ENCODE measurements at places on chromosomes 4 and X. TPM values are rescaled to one million over a fixed set of nuclear protein-coding genes. Genes with fewer than 3 reads are reported as not detected.

- H3K36me3 ChIP-seq = no peaks in the 10 kb centered on the region
- H3K4me3 ChIP-seq = no peak overlapping the region
- DNase-seq = no peak
- peaks cover 13% of the 10 kb centered on the region for H3K4me1 ChIP-seq
- no peaks in the 10 kb centered on the region for H3K27me3 ChIP-seq
These were observed 39.4 kb downstream of the ADH7 start for GRCh38 chr4:99395595-99396364.

- H3K36me3 ChIP-seq = no peaks in the 10 kb centered on the region
- H3K27me3 ChIP-seq = no peaks in the 10 kb centered on the region
- no peak overlapping the region for H3K27ac ChIP-seq
- no peak overlapping the region for H3K4me3 ChIP-seq
- peaks cover 3% of the 10 kb centered on the region for H3K4me1 ChIP-seq
These were observed 30.6 kb upstream of the TMEM184C start for GRCh38 chr4:147586637-147587036.

Gene POU3F4
- not detected for total RNA-seq

Gene RENBP
- 0.66 TPM for total RNA-seq

- no peak overlapping the region for H3K27ac ChIP-seq
- H3K4me3 ChIP-seq = no peak overlapping the region
- DNase-seq = no peak
These were observed 79.5 kb downstream of the PCDH18 start for GRCh38 chr4:137452799-137453198.

GRCh38 chr4:86452924-86453531 lies 93.2 kb upstream of the MAPK10 start:
- no peaks in the 10 kb centered on the region for H3K36me3 ChIP-seq
- no peaks in the 10 kb centered on the region for H3K4me1 ChIP-seq
- peak overlapping the region; percentile 34 for H3K27ac ChIP-seq
- no peaks in the 10 kb centered on the region for H3K27me3 ChIP-seq
- DNase-seq = peak; percentile 45

Gene TLR1
- 20.8 TPM for total RNA-seq

- no peaks in the 10 kb centered on the region for H3K36me3 ChIP-seq
- DNase-seq = no peak
- no peak overlapping the region for H3K4me3 ChIP-seq
- no peak overlapping the region for H3K27ac ChIP-seq
- no peaks in the 10 kb centered on the region for H3K27me3 ChIP-seq
- no peaks in the 10 kb centered on the region for H3K4me1 ChIP-seq
These were observed 73.2 kb upstream of the VCX2 start for GRCh38 chrX:8244301-8244700.

- no peak overlapping the region for H3K27ac ChIP-seq
- no peak overlapping the region for H3K4me3 ChIP-seq
- H3K4me1 ChIP-seq = no peaks in the 10 kb centered on the region
These were observed 215.2 kb downstream of the CBR4 start for GRCh38 chr4:168794881-168795280.

- no peak overlapping the region for H3K27ac ChIP-seq
- no peaks in the 10 kb centered on the region for H3K4me1 ChIP-seq
- no peak overlapping the region for H3K4me3 ChIP-seq
These were observed 59.2 kb upstream of the LEF1 start for GRCh38 chr4:108227923-108228322.

Gene XAGE1A
- total RNA-seq = not detected

Gene TMPRSS11B
- not detected for total RNA-seq

DNA sequence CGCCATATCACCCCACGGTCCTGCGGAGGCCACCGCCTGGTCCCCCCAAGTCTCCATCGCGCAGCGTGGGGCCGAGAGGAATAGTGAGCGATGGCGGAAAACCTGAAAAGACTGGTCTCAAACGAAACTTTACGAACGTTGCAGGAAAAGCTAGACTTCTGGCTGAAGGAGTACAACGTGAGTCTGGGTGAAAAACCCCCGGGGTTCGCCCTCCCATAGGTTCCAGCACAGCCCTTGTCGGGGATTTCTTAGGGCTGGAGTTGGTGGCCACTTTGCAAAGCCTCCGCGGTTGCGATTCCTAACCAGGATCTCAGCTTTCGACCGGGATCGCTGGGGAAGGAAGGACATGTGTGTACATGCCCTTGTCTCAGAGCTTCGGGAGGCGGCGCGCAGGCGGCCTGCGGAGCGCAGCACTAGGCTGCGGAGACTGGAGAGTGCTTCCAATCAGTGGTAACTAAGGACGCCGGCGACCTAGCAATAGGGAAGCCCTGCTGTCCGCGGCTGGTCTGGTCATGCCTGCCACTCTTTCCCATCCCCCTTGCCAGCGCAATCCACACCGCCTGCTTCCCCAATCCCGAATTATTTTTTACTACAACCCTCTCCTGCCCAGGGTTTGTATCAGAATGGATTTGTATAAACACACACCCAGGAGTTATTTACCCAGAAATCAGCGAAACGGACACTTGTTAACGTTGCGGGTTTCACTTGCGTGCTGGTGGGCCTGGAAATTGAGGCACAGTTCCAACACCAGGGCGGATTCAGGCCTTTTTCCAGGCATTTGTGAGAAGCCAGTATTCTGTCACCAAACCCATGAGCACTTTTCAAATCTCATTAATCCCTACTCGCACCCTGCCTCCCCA lies 741 bp downstream of the SPATA18 start:
- no peaks in the 10 kb centered on the region for H3K36me3 ChIP-seq
- H3K27ac ChIP-seq = peak overlapping the region; percentile 53
- H3K4me3 ChIP-seq = peak overlapping the region; percentile 24

- H3K27me3 ChIP-seq = no peaks in the 10 kb centered on the region
- DNase-seq = no peak
- H3K36me3 ChIP-seq = no peaks in the 10 kb centered on the region
- no peaks in the 10 kb centered on the region for H3K4me1 ChIP-seq
These were observed 21.3 kb downstream of the ALPK1 start for GRCh38 chr4:112318239-112319142.

Gene PNMA5
- total RNA-seq = not detected

Gene USP46
- 6.9 TPM for total RNA-seq

- H3K36me3 ChIP-seq = no peaks in the 10 kb centered on the region
- H3K27ac ChIP-seq = no peak overlapping the region
- no peak for DNase-seq
- H3K27me3 ChIP-seq = no peaks in the 10 kb centered on the region
- no peak overlapping the region for H3K4me3 ChIP-seq
These were observed 194.4 kb upstream of the ANK2 start for GRCh38 chr4:112855058-112855457.

Gene FOXP3
- total RNA-seq = not detected

DNA sequence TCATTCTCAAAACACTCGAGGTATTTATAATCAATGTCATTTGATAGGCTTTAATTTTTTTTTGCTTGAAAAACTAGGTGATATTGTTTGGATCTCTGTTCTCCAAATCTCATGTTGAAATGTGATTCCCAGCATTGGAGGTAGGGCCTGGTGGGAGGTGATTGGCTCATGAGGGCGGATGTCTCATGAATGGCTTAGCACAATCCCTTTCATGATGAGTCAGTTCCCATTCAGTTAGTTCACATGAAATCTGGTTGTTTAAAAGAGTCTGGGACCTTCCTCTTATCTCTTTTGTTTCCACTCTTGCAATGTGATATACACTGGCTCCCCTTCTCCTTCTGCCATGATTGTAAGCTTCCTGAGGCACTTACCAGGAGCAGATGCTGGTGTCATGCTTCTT lies 638.7 kb downstream of the DMD start:
- H3K4me1 ChIP-seq = no peaks in the 10 kb centered on the region
- H3K4me3 ChIP-seq = no peak overlapping the region
- DNase-seq = no peak
- no peaks in the 10 kb centered on the region for H3K27me3 ChIP-seq
- no peak overlapping the region for H3K27ac ChIP-seq

Gene RHOXF2
- total RNA-seq = not detected

Gene GPR50
- total RNA-seq = not detected

GRCh38 chr4:6473264-6474052 lies 1.0 kb upstream of the PPP2R2C start:
- no peaks in the 10 kb centered on the region for H3K36me3 ChIP-seq
- peaks cover 13% of the 10 kb centered on the region for H3K4me1 ChIP-seq
- no peak for DNase-seq

DNA sequence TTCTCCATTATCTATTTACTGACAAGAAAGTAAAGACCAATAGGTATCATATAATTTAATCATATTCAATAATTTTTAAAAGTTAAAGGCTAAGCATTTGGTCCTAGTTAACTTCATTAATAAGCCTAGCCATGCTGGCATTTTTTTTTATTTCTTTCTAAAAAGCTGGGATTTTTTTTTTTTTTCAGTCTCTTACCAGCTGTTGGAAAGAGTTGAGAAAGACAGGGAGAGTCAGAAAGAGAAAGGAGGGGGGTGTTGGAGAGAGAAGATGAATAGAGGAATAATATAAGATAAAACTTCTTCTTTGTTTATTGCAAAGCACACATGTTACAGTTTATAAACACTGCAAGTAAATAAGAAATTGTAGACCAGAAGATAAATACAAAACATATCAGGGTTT lies 5.9 kb upstream of the NR3C2 start:
- H3K27ac ChIP-seq = no peak overlapping the region
- H3K4me1 ChIP-seq = peaks cover 11% of the 10 kb centered on the region

DNA sequence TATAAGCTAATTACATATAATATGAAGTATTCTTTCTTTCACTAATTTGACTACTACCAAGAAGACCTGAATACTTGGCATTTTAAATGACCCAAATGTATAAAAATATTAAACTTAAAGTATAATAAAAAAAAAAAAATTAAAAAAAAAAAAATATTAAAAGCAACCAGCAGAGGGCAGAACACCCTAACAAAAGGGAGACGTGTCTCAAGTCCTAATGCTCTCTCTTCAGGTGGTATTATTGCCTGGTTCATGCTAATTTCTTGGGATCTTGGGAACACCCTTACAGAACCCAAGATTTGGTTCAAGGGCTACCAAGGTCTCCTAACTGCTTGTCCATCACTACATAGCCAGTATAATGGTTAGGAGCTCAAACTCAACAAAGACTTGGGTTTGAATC lies 754.8 kb downstream of the RAB28 start:
- no peaks in the 10 kb centered on the region for H3K27me3 ChIP-seq
- no peak overlapping the region for H3K4me3 ChIP-seq
- no peaks in the 10 kb centered on the region for H3K36me3 ChIP-seq
- H3K4me1 ChIP-seq = no peaks in the 10 kb centered on the region
- no peak overlapping the region for H3K27ac ChIP-seq

DNA sequence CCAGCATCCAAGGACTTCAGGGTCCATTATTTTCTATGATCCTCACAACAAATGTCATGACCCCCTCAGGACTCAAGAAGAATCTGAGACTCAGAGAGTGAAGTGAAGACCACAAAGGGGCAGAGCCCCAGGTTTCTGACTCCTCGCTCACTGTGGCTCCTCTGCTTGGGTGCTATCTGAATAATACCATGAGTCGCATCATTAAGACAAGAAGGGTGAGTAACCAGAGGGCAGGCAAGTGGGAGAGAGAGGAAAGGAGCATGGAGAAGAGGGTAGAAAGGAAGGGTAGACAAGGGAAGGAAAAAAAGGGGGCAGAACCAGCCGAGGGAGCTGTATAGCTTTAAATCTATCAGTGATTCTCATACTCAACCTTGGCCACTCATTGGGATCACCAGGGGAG lies 15.5 kb upstream of the HSD17B10 start:
- no peaks in the 10 kb centered on the region for H3K27me3 ChIP-seq
- no peak overlapping the region for H3K27ac ChIP-seq
- H3K4me1 ChIP-seq = no peaks in the 10 kb centered on the region
- no peak overlapping the region for H3K4me3 ChIP-seq

Gene RIBC1
- 0.52 TPM for total RNA-seq

Gene TEX11
- total RNA-seq = 0.66 TPM

Data from body of pancreas (tissue), 4 donors.